ENCODE measurements at places on chromosomes 6 and 20. TPM values are rescaled to one million over a fixed set of nuclear protein-coding genes. Genes with fewer than 3 reads are reported as not detected.

DNA sequence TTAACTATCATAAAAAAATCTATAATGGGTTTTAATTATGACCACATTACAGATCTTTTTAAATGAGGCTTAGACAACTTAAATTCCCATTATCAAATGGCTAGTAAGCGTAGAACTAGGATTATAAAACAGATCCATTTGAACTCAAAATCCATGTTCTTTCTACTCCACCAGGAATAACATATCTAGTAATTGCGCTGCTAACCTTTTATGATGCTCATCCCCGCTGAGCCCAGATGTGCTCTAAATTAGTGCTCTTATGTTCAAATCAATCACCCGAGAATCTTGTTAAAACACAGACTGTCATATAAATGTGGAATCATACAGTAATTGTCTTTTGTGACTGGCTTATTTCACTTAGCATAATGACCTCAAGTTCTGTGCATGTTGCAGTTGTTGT lies 903.1 kb downstream of the PHF3 start:
- DNase-seq = no peak

Gene TBXT
- total RNA-seq = not detected

DNA sequence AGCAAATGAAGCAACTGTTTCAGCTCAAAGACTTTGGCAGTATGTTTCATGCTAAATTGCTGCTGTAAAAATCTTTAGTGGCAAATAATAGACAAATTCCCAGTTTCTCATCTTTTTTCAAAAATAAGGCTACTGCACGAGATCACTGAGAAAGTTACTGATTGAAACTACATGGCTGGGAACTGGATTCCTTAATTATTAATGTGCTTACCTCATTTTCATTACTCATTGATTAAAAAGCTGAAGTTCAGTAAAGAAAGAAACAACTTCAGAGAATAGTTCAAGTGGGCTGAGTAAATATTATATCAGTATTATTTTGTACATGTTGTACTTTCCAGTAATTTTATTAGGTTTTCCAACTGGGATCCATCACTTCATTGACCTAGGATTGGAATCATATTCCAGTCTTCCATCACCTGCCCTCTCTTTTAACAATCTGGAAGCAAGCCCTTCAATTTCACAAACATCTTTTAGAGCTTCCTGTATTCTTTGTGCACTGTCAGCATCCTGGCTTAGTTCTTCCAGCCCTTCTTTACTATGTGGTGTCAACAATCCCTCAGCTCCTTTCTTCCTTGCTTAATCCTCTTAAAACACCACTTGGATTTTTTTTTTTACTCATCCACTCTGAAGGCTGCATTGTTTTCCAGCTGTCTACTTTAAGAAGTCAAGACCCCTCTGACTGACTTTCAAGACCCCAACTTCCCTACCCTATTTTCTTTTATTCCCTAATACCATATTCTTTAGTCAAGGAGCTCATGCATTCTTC lies 4.3 kb downstream of the MEI4 start:
- no peak for DNase-seq

DNA sequence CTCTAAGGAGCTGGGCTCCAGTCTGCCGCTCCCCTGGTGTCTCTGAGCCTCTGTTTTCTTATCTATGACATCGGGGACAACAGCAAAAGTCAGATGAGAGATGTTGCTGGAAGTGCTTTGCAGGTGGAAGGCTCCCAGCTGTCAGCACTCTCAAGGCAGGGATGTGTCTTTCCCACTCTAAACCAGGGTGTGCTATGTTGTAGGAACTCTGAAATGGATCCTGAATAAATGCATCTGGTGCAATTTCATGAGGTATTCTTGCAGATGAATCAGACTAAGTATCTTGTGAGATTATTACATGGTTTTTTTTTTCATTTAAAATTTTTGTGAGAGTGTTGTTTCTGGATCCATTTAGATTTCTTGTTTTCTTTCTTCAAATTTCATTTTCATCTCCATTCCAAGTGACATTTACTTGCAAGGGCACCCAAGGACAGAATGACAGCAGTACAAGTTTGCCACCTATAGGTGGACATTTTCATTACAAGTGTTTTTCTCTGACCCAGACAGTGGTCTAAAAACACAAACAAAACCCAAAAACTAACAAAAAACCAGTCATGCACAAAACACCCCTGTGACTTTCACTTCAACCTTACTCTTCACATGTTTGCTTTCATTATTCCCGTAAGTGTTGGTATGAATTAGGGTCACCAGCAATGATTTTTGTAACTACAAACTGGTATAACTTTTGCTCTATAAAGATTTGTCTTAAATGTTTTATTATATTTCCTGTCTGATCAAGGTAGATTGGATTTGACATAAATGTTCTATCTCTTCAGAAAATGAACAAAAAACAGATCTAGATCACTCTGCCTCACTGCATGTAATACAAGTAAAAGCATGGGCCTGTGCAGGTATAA lies 14.7 kb upstream of the SIM1 start:
- DNase-seq = no peak

- no peak for DNase-seq
Observed at GRCh38 chr6:28633445-28634215, 107.9 kb downstream of the GPX5 start.

DNA sequence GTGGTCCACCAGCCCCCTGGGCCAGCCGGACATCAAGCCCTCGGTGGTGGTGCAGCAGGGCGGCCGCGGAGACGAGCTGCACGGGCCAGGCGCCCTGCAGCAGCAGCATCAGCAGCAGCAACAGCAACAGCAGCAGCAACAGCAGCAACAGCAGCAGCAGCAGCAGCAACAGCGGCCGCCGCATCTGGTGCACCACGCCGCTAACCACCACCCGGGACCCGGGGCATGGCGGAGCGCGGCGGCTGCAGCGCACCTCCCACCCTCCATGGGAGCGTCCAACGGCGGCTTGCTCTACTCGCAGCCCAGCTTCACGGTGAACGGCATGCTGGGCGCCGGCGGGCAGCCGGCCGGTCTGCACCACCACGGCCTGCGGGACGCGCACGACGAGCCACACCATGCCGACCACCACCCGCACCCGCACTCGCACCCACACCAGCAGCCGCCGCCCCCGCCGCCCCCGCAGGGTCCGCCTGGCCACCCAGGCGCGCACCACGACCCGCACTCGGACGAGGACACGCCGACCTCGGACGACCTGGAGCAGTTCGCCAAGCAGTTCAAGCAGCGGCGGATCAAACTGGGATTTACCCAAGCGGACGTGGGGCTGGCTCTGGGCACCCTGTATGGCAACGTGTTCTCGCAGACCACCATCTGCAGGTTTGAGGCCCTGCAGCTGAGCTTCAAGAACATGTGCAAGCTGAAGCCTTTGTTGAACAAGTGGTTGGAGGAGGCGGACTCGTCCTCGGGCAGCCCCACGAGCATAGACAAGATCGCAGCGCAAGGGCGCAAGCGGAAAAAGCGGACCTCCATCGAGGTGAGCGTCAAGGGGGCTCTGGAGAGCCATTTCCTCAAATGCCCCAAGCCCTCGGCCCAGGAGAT lies 1.0 kb downstream of the POU3F2 start:
- no peak for DNase-seq

Gene HLA-DRB1
- total RNA-seq = 4.0 TPM

Gene MUCL3
- not detected for total RNA-seq

Gene APCDD1L
- 5.1 TPM for total RNA-seq

GRCh38 chr6:138145402-138145801 lies 16.3 kb upstream of the ARFGEF3 start:
- DNase-seq = no peak

Gene TP53TG5
- not detected for total RNA-seq

- DNase-seq = no peak
Observed at GRCh38 chr6:30679765-30680535, 6.5 kb downstream of the PPP1R18 start.

- DNase-seq = no peak
Observed at GRCh38 chr6:11202513-11203305, 29.8 kb downstream of the NEDD9 start.

- no peak for DNase-seq
Observed at GRCh38 chr6:81999826-82000225, 247.3 kb upstream of the TENT5A start.

GRCh38 chr6:156029286-156029985 lies 573.8 kb upstream of the NOX3 start:
- no peak for DNase-seq

- no peak for DNase-seq
Observed at GRCh38 chr6:30071081-30071818, 4.3 kb downstream of the PPP1R11 start.

DNA sequence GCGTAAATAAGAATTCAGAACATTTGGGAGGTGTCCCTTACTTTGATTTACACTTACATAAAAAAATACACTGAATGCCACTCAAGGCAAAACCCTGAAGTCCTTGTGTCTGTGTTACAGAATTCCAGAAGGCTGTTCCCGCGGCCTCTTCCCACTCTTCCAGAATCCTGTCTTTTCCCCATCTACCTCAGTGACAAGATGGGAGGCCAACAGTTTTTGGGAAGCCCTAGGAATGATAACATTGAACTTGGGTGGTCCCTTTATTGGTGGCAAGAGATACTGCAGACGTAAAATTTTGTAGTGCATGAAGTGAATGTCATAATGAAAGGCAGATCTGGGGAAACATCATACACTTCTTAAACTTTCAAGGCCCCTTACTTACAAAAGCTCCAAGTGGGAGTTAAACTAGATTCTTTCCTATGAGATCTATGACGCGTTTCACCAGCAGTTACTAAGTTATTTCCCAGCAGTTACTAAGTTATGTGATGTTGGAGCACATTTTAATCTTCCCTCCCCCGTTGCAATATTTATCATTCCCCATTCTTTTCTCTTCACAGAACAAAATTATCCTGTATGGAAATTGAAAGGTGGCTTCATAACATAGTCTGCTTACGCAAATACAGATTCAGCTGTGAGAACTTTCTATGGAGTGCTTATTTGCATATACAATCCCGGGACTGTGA lies 79.5 kb downstream of the BCAS1 start:
- DNase-seq = no peak

Gene ZFP57
- total RNA-seq = 0.07 TPM

- no peak for DNase-seq
Observed at GRCh38 chr6:32974016-32974333, 5.6 kb downstream of the BRD2 start.

DNA sequence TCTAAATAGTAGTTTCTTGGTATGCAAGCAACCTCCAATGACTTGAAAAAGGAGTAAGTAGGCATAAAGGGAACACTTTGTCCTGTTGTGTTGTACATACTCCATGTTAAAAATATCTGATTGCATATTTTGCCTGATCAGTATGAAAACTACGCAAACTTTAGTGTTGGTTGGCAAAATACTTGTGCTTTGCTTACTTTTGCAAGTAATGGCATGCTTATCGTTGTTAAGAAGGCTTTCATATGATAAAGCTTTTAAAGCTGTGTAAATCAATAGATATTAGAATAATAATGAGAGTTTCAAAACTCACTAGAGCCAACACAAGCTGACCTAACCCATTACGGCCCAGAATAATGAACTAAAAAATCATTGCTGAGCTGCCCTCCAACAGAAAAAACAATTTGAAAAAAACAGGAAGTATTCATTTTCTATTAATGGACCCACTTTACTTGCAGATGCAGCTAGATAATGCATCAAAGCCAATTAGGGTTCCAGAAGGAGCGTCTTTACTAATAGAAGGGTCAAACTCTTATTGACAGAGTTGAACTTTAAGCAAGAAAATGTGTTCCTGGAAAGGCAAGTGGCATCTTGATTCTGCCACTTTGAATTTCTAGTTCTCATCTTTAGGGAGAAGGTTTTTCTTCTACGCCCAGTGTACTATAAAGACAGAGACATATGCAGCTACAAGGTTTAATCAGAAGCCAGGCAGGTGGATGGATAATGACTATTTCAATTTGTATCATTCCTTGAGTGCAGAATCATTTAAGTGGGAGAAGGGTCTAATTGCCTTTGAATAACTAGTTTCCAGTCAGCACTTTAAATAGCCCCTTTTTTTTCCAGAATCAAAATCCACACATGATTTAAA lies 82.2 kb downstream of the SNAP25 start:
- DNase-seq = no peak

- DNase-seq = no peak
Observed at GRCh38 chr6:7373739-7374138, 15.8 kb downstream of the CAGE1 start.

DNA sequence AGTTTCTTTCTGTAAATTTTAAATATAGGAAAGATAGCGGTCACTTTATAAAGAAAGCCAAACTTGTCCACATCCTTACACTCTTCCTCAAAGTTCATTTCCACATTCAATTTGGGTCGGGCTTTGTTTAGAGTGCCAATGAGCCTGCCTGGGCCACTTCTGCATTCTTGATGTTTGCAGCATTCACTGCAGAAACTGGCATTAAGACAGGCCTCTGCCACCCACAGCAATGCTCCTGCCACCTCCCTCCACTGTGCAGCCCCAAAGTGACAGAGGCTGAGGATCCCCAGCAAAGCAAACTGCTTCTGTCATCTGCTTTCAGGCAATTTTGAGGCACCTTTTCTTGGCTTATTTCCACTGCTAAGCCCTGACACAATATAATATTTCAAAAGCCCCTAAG lies 61.2 kb downstream of the TNFAIP3 start:
- no peak for DNase-seq

GRCh38 chr20:14879020-14879697 lies 541.7 kb upstream of the FLRT3 start:
- DNase-seq = peak; percentile 71

- no peak for DNase-seq
Observed at GRCh38 chr6:155422635-155423034, 33.0 kb downstream of the NOX3 start.

- DNase-seq = no peak
Observed at GRCh38 chr6:144321839-144322591, 36.9 kb downstream of the UTRN start.

DNA sequence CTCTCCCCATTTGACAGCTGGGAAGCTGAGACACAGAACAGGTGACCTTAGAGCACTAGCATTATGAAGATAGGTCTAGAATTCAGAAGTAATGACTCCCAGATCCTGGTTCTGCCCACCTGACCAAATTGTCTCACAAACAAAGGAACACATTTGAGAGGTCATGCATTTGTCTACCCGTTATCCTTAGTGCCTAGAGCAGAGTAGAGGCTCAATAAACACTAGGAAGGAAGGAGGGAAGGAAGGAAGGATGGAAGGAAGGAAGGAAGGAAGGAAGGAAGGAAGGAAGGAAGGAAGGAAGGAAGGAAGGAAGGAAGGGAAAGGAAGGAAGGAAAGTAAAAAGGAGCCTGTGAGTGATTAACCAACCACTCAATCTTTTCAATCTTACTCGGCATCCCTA lies 63.3 kb downstream of the SNAP25 start:
- no peak for DNase-seq

DNA sequence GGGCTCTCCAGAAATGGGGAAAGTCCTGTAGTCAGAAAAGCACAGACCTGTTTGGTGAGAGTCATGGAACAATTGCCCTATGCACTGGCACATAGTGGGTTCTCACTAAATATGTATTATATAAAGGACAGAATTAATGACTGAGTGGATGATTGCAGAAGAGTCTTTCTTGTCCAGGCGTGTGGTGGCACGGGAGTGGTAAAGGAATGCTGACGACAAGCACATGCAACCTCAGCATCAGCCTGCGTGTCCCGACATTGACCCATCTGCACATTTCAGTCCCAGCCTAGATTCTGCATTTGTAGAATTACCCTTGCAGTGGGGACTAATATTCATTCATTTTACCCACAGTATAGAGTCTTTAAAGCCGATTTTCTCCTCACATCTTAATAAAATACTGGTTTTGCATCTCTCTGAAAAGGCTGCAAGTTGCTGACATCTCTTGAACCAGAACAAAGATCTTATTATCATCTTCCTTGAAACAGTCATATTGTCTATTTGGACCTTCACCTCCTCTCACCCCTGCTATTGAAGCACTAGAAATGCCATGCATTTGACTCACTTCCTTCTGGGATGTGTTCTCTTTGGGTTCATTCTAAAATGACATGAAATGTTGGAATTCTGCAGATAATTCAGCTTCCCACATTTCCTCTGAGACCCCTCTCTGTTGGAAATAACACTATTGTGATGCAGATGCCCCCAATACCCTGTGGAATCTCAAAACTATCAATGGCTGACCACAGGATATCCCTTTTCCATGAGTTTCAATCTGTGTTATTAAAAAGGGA lies 883.6 kb upstream of the FLRT3 start:
- DNase-seq = no peak

Gene BNIP5
- total RNA-seq = 0.07 TPM

Data from kidney epithelial cell (primary cell).